ENCODE measurements at places on chromosomes 13 and 19. TPM values are rescaled to one million over a fixed set of nuclear protein-coding genes. Genes with fewer than 3 reads are reported as not detected.

The PLIN4 gene
- not detected for total RNA-seq

DNA sequence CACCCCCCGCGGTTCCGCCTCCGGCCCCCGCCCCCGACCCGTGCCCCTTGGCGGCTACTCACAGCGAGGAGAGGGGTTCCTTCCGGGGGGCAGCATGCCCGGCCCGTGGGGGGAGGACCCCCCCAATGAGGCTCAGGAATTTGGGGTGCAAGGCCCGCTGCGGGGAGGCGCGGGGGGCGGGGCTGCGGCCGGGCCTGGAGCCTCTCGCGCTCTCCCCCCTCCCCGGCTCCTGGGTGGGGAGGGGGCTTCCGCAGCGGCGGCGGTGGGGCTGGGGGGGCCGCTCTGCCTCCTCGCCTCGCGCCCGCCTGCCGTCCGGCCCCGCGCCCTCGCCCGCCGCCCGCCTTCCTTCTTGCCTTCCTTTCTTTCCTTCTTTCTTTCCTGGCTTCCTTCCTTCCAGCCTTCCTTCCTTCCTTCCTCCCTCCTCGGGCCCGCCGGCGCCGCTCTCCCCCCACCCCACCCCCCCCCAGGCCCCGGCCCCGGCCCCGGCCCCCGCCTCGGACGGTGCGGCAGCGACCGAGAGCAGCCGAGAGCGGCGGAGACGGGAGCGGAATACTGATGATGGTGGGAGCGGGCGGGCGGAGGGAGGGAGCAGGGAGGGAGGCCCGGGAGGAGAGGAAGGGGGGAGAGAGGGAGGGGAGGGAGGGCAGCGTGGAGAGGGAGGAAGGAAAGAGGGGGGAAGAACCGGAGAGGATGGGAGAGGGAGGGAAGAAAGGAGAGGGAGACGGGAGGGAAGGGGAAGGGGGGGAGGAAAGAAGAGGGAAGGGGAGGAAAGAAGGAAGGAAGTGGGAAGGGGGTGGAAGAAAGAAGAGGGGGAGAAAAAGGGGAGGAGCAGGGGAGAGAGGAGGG lies at the start of gene LRRC4B:
LRRC4B (minus strand) TSS at position 554 of the 846 bp plus-strand sequence. CDS start 19,597 bp downstream, outside the sequence.
- no peak within 1 kb of the TSS for H3K27ac ChIP-seq
- H3K36me3 ChIP-seq: no peaks in the 10 kb centered on the region
- H3K4me3 ChIP-seq: no peak within 1 kb of the TSS
- no peak for DNase-seq
- peaks cover 46% of the 10 kb centered on the region for H3K27me3 ChIP-seq
- peaks cover 21% of the 10 kb centered on the region for H3K4me1 ChIP-seq

DNA sequence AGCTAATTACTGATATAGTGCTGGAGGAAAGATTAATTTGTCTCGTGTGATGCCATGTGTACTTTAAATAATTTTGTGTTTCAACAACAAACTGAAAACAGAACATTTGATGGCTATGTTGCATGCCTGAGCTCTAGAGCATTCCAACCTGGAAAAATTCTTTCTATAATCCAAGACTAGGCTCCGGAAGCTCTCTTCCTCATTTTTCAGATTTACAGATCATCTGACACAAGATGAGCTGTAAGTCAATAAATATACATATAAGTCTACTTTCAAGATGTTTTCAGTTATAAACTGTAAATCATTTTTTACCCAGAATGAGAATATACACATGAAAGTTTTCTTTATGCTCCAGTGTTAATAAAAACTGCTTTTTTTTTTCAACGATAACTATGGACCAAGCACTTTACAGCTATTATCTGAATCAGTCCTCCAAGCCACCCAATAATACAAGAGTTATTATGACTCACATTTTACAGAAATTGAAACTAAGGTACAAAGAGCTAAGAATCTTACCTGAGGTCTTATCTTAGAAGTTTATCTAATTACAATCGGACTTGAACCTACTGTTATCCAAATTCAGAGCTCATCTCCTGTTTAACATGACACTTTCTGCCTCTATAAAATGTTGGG lies 6.4 kb upstream of the FOXO1 start:
- no peaks in the 10 kb centered on the region for H3K36me3 ChIP-seq
- H3K4me1 ChIP-seq: peaks cover 32% of the 10 kb centered on the region
- no peak for DNase-seq
- H3K27me3 ChIP-seq: no peaks in the 10 kb centered on the region
- no peak overlapping the region for H3K27ac ChIP-seq

The MADCAM1 gene
- 0.24 TPM for total RNA-seq

DNA sequence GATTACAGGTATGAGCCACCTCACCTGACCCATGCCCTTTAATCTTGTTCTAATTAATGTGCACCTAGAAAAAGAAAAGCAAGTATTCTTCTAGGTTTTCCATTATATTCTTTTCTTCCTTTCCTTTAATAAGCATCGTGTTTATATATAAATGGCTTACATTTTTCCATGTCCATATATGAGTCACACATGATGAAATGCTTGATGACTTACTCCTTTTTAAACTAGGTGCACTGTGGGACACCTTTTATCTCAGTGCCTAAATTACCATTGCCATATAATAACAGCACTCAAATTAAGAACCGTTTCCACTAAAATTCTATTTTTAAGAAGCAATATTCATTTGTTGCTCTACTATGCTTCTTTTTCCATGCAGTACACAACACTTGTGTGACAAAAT lies 363.3 kb downstream of the LIG4 start:
- no peaks in the 10 kb centered on the region for H3K4me1 ChIP-seq
- no peak overlapping the region for H3K4me3 ChIP-seq
- no peaks in the 10 kb centered on the region for H3K27me3 ChIP-seq
- H3K27ac ChIP-seq: no peak overlapping the region

The NTF4 gene
- total RNA-seq: not detected

The CAPN12 gene
- 1.9 TPM for total RNA-seq

DNA sequence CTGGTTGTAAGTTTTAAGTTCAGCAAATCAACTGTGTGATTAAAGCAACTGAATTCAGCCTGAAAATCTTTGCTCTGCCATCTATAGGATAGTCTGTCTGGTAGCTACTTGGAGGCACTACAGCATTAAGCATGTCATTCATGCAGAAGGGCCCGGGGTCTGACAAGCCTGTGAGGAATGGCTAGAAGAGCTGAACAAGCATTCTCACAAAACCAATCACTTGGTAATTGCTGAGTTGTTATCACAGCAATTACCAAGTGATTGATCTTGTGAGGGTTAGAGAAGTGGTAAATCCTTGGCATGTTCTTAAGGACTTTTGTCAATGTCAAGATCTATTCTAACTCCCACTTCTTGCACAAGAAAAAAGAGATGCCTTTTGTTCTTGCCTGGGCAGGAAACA lies 356.1 kb downstream of the FGF14 start:
- peaks cover 2% of the 10 kb centered on the region for H3K27me3 ChIP-seq
- no peaks in the 10 kb centered on the region for H3K36me3 ChIP-seq
- no peak overlapping the region for H3K4me3 ChIP-seq
- DNase-seq: no peak
- no peak overlapping the region for H3K27ac ChIP-seq

GRCh38 chr19:39032063-39032918 lies at the start of gene FBXO27:
Gene FBXO27, minus strand, starts transcription at chr19:39032549. Its CDS starts 322 bp downstream, at chr19:39032227.
- no peaks in the 10 kb centered on the region for H3K36me3 ChIP-seq
- H3K27ac ChIP-seq: no peak within 1 kb of the TSS
- DNase-seq: no peak
- H3K27me3 ChIP-seq: peaks cover 15% of the 10 kb centered on the region

The FUT3 gene
- not detected for total RNA-seq

GRCh38 chr13:44385847-44386246 lies 12.2 kb downstream of the SERP2 start:
- no peak overlapping the region for H3K4me3 ChIP-seq
- no peak for DNase-seq
- H3K36me3 ChIP-seq: no peaks in the 10 kb centered on the region
- H3K4me1 ChIP-seq: no peaks in the 10 kb centered on the region
- no peaks in the 10 kb centered on the region for H3K27me3 ChIP-seq
- H3K27ac ChIP-seq: no peak overlapping the region

The PBX4 gene
- 17.5 TPM for total RNA-seq

DNA sequence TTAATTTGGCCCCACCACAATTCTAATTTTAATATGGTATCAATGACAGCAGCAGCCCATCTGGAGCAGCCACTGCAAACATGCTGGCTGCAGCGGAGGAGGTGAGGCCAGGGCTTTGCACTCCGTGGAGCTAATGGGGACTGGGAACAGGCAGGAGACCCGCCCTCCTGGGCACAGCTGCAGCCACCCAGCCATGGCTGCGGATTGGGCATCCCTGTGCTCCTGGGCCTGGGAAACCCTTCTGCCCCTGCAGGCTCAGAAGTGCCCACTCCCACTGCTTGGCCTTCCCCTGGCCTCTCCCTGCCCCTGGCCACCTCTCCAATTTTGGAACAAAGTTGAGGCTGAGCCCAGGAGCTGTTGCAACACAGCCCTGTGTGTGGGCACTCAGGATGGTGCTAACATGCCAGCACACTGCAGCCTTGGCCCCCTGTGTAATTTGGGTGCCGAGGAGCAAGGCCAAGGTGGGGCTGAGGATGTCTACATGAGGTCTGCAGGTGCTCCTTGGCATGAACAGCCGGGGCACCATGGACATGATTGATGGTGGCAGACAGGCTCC lies 123.6 kb downstream of the PCDH9 start:
- no peak for DNase-seq
- H3K27me3 ChIP-seq: no peaks in the 10 kb centered on the region
- H3K4me1 ChIP-seq: no peaks in the 10 kb centered on the region

DNA sequence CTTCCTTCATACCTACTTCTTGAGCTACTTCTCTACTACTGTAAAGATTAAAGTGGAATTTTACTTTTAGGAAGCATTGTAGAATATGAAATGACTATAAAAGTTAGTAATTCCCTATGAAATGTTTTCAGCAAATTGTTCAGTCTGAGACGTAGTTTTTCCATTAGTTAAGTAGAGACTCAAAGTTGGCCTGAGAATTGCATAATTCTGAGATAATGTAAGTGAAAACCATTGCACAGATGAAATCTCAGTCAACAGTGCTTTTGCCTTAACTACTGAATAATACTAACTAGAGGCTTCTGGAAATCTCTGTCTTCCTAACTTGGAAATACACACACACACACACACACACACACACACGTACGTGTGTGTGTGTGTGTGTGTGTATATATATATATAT lies 125.9 kb downstream of the FGF14 start:
- no peaks in the 10 kb centered on the region for H3K36me3 ChIP-seq
- no peak for DNase-seq
- peaks cover 11% of the 10 kb centered on the region for H3K27me3 ChIP-seq
- H3K4me1 ChIP-seq: no peaks in the 10 kb centered on the region
- no peak overlapping the region for H3K4me3 ChIP-seq

DNA sequence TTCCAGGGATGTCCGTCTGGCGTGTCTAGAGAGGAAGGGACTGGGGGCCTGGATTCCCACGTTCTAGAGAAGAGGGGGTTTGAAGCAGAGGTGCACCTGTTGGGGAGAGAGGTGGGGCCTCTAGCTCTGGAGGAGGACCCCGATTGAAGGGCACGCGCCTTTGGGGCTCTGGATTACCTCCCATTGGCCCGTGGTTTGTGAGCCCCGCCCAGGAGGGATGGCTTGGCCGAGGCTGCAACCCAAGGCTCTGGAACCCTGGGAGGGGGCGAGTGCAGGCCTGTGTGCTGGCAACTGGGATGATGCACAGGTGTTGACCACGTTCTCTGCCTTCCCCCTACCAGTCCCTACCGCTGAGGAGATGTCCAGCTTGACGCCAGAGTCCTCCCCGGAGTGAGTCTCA lies 20.2 kb downstream of the TMEM150B start:
- no peak overlapping the region for H3K27ac ChIP-seq
- H3K36me3 ChIP-seq: no peaks in the 10 kb centered on the region
- H3K4me3 ChIP-seq: no peak overlapping the region

DNA sequence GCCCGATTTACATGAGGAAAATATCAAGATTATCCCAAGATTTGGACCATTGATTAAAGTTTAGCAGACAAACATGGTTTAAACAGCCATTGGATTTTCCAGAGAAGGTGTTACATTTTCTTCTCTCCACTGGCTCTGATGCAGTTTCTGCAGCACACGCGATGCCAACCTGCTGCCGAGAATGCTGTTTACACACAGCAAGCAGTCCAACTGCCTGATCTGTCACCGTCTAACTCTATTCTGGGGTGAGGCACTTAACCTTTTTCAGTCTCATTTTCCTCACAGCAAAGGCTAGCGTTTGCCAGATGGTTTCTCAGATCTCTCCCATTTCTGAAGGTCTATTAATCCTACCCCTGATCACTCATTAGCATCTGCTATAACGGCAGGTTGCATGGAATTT lies 763.5 kb upstream of the GPC6 start:
- DNase-seq: no peak
- H3K36me3 ChIP-seq: no peaks in the 10 kb centered on the region
- no peak overlapping the region for H3K4me3 ChIP-seq
- H3K4me1 ChIP-seq: no peaks in the 10 kb centered on the region
- H3K27ac ChIP-seq: no peak overlapping the region
- no peaks in the 10 kb centered on the region for H3K27me3 ChIP-seq

DNA sequence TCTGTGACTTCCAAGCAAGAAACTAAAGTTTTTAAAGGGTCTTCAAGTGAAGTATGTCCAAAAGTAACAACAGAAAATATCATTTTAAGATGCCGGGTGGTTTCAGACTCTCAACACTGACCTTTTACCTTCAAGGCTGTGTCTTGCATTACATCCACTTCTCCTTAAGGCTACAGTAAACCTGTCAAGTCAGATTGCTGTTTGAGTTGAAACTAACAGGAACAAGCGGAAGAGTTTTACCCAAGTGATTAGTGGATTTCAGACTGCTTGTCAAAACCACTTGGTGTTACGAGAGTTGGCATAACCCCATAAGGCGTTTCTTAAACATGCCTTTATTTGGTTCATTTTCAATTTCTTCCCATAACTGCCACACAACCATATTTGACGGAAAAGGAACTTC lies 283.1 kb downstream of the DCT start:
- H3K36me3 ChIP-seq: no peaks in the 10 kb centered on the region
- no peak for DNase-seq
- no peaks in the 10 kb centered on the region for H3K4me1 ChIP-seq
- H3K27ac ChIP-seq: no peak overlapping the region

The OSCAR gene
- total RNA-seq: 0.17 TPM

DNA sequence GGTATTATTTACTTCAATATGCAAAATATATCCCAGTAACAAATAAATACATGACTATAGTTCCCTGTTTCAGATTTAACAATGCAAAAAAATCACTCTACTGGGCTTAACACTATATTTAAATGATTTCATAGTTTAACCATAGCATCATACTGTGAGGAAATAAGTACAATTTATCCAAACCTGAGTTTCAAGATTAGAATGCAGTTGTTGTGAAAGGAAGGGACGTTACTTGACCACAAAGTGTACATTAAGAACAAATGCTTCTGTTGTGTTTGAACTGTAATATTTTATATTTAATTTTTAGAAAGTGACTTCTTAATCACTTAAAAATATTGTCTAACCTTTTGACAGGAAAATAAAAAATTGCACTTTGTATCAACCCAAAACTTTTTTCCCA lies 1747.9 kb upstream of the SPRY2 start:
- no peaks in the 10 kb centered on the region for H3K36me3 ChIP-seq
- H3K27ac ChIP-seq: no peak overlapping the region
- H3K27me3 ChIP-seq: no peaks in the 10 kb centered on the region
- no peaks in the 10 kb centered on the region for H3K4me1 ChIP-seq
- H3K4me3 ChIP-seq: no peak overlapping the region
- DNase-seq: no peak

- H3K4me1 ChIP-seq: no peaks in the 10 kb centered on the region
- H3K27me3 ChIP-seq: no peaks in the 10 kb centered on the region
- no peak for DNase-seq
- H3K4me3 ChIP-seq: no peak overlapping the region
- H3K27ac ChIP-seq: no peak overlapping the region
These were observed 145.8 kb downstream of the KDM4B start for GRCh38 chr19:5114727-5115126.

The ETV2 gene
- total RNA-seq: 0.52 TPM

All from activated naive CD4-positive, alpha-beta T cell treated with anti-CD3 and anti-CD28 coated beads for 36 hours (primary cell).